ENCODE measurements at places on chromosomes 13 and 19. TPM values are rescaled to one million over a fixed set of nuclear protein-coding genes. Genes with fewer than 3 reads are reported as not detected.
A peak's percentile ranks its signal among the peaks of the same experiment; 100 is the strongest.

Gene CLEC17A
- polyA plus RNA-seq, result not detected

- H3K36me3 ChIP-seq, result no peaks in the 10 kb centered on the region
- no peaks in the 10 kb centered on the region for H3K27me3 ChIP-seq
- no peak overlapping the region for H3K27ac ChIP-seq
- peaks cover 9% of the 10 kb centered on the region for H3K4me1 ChIP-seq
Observed at GRCh38 chr19:57026476-57026875, 93.3 kb upstream of the USP29 start.

DNA sequence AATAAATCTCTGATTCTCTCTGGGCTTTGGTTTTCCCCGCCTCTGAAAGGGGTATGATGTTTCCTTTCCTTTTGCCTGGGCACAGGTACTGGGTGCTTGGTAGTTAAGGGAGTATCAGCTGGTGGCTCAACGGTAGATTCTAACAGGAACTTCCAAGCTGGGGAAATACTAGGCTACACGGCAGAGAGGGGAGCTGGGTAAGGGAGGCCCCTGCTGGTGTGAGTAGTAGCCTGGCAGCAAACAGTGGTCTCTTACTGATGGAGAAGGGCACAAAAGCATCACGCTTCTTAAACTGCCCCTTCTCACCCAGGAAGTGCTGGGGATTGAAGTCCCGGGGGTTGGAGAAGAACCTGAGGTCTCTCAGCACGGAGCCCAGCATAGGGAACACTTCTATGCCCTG lies 26.9 kb upstream of the CYP2A7 start:
- DNase-seq, result no peak
- H3K4me3 ChIP-seq, result no peak overlapping the region
- peaks cover 2% of the 10 kb centered on the region for H3K27me3 ChIP-seq
- no peaks in the 10 kb centered on the region for H3K36me3 ChIP-seq
- no peaks in the 10 kb centered on the region for H3K4me1 ChIP-seq

Gene TEX29
- 0.24 TPM for polyA plus RNA-seq

DNA sequence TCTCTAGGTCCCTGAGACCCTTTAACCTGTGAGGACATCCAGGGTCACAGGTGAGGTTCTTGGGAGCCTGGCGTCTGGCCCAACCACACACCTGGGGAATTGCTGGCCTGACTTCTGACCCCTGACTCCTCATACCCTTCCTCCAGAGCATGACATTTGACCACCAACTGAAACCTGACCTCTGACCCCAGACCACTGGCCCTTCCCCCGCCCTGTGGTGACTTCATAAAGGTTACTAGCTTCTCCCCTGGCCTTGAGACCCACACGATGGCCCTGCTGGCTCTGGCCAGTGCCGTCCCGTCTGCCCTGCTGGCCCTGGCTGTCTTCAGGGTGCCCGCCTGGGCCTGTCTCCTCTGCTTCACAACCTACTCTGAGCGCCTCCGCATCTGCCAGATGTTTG lies at the start of gene SPACA6:
SPACA6 (plus strand) TSS at position 71 of the 400 bp plus-strand sequence; CDS start at position 268, 197 bp downstream.
- H3K36me3 ChIP-seq, result peaks cover 55% of the 10 kb centered on the region
- peak within 1 kb of the TSS; percentile 89 for H3K4me3 ChIP-seq
- DNase-seq, result no peak
- H3K27ac ChIP-seq, result peak within 1 kb of the TSS; percentile 13
- peaks cover 33% of the 10 kb centered on the region for H3K4me1 ChIP-seq

DNA sequence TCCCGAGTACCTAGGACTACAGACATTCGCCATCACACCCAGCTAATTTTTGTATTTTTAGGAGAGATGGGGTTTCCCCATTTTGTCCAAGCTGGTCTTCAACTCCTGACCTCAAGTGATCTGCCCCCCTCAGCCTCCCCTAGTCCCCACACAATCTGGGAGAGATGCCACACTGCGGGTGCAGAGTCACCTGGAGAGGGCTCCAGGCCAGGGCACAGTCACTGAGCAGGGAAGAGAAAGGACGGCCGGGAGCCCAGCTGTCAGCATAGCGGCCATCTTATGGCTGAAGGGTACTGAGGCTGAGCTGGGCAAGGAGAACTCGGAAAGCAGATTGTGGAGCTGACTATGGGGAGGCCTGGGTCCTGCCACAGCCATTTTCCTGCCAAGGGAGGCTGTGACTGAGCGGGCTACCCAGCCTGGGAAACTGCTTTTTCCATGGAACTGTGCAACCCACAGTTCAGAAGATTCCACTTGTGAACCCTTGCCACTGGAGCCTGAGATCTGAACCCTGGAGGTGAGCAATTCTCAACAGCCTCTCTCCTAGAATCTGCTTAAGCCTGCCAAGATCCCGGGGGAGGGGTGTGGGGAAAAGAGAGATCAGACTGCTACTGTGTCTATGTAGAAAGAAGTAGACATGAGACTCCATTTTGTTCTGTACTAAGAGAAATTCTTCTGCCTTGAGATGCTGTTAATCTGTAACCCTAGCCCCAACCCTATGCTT lies 109.2 kb downstream of the ZNF486 start:
- no peaks in the 10 kb centered on the region for H3K36me3 ChIP-seq
- H3K27ac ChIP-seq, result no peak overlapping the region

Gene KMT5C
- 26.3 TPM for polyA plus RNA-seq

Gene METTL21C
- 14.6 TPM for polyA plus RNA-seq

DNA sequence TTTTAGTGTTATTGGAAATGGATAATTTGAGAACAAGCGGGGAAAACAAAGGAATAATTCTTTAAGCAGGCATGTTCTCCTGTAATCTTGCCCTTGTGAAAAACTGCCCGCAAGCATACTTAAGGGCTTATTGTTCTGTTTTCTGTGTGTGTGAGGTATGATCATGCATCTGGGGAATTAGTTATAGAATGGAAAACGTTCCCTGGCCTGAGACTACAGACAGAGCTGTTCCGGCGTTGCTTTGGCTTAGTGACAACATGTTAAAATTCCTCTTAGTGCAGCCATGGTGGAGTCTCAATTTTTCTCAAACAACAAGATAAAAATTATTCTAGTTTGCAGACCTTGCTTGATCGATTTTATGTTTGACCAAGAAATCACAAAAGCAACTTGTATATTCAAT lies 560.2 kb upstream of the SPRY2 start:
- H3K4me3 ChIP-seq, result no peak overlapping the region
- H3K36me3 ChIP-seq, result no peaks in the 10 kb centered on the region
- DNase-seq, result peak; percentile 98
- H3K27ac ChIP-seq, result peak overlapping the region; percentile 85
- H3K27me3 ChIP-seq, result no peaks in the 10 kb centered on the region
- H3K4me1 ChIP-seq, result no peaks in the 10 kb centered on the region

- H3K4me1 ChIP-seq, result peaks cover 4% of the 10 kb centered on the region
- peak; percentile 41 for DNase-seq
- H3K27ac ChIP-seq, result no peak overlapping the region
- no peaks in the 10 kb centered on the region for H3K36me3 ChIP-seq
Observed at GRCh38 chr19:17681505-17682125, 6.5 kb downstream of the UNC13A start.

DNA sequence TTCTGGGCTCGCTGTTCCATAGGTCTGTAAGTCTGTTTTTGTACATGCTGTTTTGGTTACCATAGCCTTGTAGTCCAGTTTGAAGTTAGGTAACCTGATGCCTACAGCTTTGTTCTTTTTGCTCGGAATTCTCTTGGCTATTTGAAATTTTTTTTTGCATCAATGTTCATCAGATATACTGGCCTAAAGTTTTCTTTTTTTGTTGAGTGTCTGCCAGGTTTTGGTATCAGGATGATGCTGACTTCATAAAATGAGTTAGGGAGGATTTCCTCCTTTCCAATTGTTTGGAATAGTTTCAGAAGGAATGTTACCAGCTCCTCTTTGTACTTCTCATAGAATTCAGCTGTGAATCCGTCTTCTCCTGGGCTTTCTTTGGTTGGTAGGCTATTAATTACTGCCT lies 397.8 kb upstream of the HTR2A start:
- H3K36me3 ChIP-seq, result no peaks in the 10 kb centered on the region
- no peaks in the 10 kb centered on the region for H3K27me3 ChIP-seq
- H3K27ac ChIP-seq, result no peak overlapping the region
- H3K4me3 ChIP-seq, result no peak overlapping the region
- no peak for DNase-seq
- H3K4me1 ChIP-seq, result no peaks in the 10 kb centered on the region

GRCh38 chr13:102812611-102813287 lies 13.8 kb downstream of the BIVM start:
- H3K36me3 ChIP-seq, result peaks cover 16% of the 10 kb centered on the region
- no peak overlapping the region for H3K27ac ChIP-seq
- no peaks in the 10 kb centered on the region for H3K4me1 ChIP-seq
- H3K27me3 ChIP-seq, result no peaks in the 10 kb centered on the region

GRCh38 chr19:44745341-44745831 lies 3.1 kb upstream of the BCL3 start:
- no peaks in the 10 kb centered on the region for H3K36me3 ChIP-seq
- H3K4me3 ChIP-seq, result no peak overlapping the region
- H3K27me3 ChIP-seq, result no peaks in the 10 kb centered on the region
- H3K4me1 ChIP-seq, result peaks cover 66% of the 10 kb centered on the region
- DNase-seq, result peak; percentile 96

GRCh38 chr19:1284293-1284978 lies 1.2 kb upstream of the EFNA2 start:
- no peak overlapping the region for H3K4me3 ChIP-seq
- peaks cover 2% of the 10 kb centered on the region for H3K36me3 ChIP-seq
- H3K27ac ChIP-seq, result no peak overlapping the region
- peaks cover 28% of the 10 kb centered on the region for H3K4me1 ChIP-seq
- peak; percentile 8 for DNase-seq

- peaks cover 5% of the 10 kb centered on the region for H3K27me3 ChIP-seq
- H3K4me3 ChIP-seq, result no peak overlapping the region
- no peak overlapping the region for H3K27ac ChIP-seq
- no peaks in the 10 kb centered on the region for H3K4me1 ChIP-seq
- DNase-seq, result no peak
- no peaks in the 10 kb centered on the region for H3K36me3 ChIP-seq
Observed at GRCh38 chr19:39074942-39075341, 9.2 kb upstream of the ACP7 start.

Gene PROZ
- polyA plus RNA-seq, result 0.13 TPM

Gene HAUS8
- polyA plus RNA-seq, result 10.2 TPM

DNA sequence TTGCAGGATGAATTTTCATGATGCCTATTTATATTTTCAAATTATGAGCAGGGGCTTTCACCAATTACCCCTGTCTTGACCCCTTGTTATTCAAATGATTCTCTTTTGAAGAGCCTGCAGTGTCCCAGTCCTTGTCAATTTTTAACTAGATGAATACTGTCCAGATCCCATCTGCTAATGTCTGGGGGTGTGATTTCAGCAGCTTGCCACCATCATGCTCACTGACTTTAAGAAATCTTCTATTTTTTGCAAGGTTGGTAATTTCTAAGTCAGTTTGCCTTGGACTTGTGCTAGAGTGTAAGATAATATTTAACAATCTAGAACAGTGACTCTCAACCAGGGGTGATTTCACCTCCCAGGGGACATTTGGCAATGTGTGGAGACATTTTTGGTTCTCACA lies 106.0 kb downstream of the CACNA1A start:
- H3K36me3 ChIP-seq, result no peaks in the 10 kb centered on the region
- DNase-seq, result no peak
- peaks cover 5% of the 10 kb centered on the region for H3K4me1 ChIP-seq

GRCh38 chr19:14871619-14872230 lies 14.2 kb downstream of the OR7A17 start:
- no peak overlapping the region for H3K4me3 ChIP-seq
- no peak overlapping the region for H3K27ac ChIP-seq
- no peaks in the 10 kb centered on the region for H3K27me3 ChIP-seq

GRCh38 chr19:49441210-49441959 lies at the start of gene SLC17A7:
Gene SLC17A7 (minus strand): TSS chr19:49441527. CDS start chr19:49441379, 148 bp downstream.
- DNase-seq, result peak; percentile 74
- H3K27me3 ChIP-seq, result peaks cover 66% of the 10 kb centered on the region
- peak within 1 kb of the TSS; percentile 72 for H3K4me3 ChIP-seq

- DNase-seq, result no peak
- no peaks in the 10 kb centered on the region for H3K36me3 ChIP-seq
- peaks cover 24% of the 10 kb centered on the region for H3K4me1 ChIP-seq
- no peaks in the 10 kb centered on the region for H3K27me3 ChIP-seq
Observed at GRCh38 chr19:34173193-34173956, 1.1 kb downstream of the LSM14A start.

DNA sequence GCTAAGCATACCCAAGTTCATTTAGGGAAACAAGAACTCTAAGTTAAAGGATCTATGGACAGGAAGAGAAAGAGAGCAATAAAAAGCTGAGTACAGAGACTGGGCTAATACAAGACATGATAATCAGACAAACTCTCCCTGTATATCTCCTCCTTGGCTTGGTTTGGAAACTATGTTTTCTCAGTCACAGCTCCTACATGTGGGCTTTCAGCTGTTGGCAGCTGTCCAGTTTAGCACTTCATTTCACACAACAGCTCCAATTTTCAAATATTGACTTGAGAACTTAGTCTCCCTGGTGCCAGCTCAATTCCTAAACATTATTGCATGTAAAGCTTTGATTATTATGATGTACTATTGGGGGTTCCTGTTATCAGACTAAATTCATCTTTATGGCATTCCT lies 222.8 kb upstream of the OBI1 start:
- H3K27ac ChIP-seq, result no peak overlapping the region
- no peak overlapping the region for H3K4me3 ChIP-seq
- no peaks in the 10 kb centered on the region for H3K27me3 ChIP-seq
- no peaks in the 10 kb centered on the region for H3K4me1 ChIP-seq
- DNase-seq, result peak; percentile 53
- no peaks in the 10 kb centered on the region for H3K36me3 ChIP-seq

GRCh38 chr13:107865318-107865575 lies 350.1 kb downstream of the LIG4 start:
- no peaks in the 10 kb centered on the region for H3K36me3 ChIP-seq
- no peak overlapping the region for H3K27ac ChIP-seq
- no peak for DNase-seq
- H3K27me3 ChIP-seq, result peaks cover 36% of the 10 kb centered on the region
- no peak overlapping the region for H3K4me3 ChIP-seq

Gene KATNAL1
- polyA plus RNA-seq, result 7.8 TPM

GRCh38 chr19:18987456-18987855 lies 45.9 kb downstream of the SUGP2 start:
- H3K36me3 ChIP-seq, result peaks cover 21% of the 10 kb centered on the region
- DNase-seq, result no peak
- peaks cover 17% of the 10 kb centered on the region for H3K27me3 ChIP-seq
- H3K27ac ChIP-seq, result no peak overlapping the region
- no peak overlapping the region for H3K4me3 ChIP-seq

GRCh38 chr19:5086725-5087439 lies 118.0 kb downstream of the KDM4B start:
- H3K27me3 ChIP-seq, result no peaks in the 10 kb centered on the region
- no peak overlapping the region for H3K27ac ChIP-seq
- no peak overlapping the region for H3K4me3 ChIP-seq
- peaks cover 25% of the 10 kb centered on the region for H3K4me1 ChIP-seq
- peaks cover 55% of the 10 kb centered on the region for H3K36me3 ChIP-seq
- no peak for DNase-seq

Gene ETV2
- 2.9 TPM for polyA plus RNA-seq

DNA sequence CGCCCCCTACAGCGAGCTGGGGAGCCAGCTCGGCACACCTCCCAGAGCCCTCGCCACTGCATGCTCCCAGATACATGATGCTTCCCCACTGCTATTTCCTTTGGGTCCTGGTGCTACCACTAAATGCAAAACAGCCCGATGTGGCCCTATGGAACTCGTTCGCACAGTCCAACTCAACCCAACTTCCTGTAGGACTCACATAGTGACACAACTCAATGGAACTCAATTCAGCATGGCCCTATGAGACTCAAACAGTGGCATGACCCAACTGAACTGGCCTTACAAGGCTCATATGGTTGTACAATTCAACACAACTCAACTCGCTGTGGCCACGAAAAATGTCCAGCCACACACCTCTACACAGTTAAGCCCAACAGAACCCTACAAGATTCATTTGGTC lies 3.5 kb downstream of the KCNA7 start:
- H3K27me3 ChIP-seq, result peaks cover 85% of the 10 kb centered on the region
- H3K4me3 ChIP-seq, result no peak overlapping the region
- H3K4me1 ChIP-seq, result peaks cover 36% of the 10 kb centered on the region
- DNase-seq, result no peak
- H3K27ac ChIP-seq, result no peak overlapping the region

Gene HIF3A
- 312 TPM for polyA plus RNA-seq

All from muscle of leg (tissue), 16 donors.